ENCODE measurements at places on chromosomes 12 and 14. TPM values are rescaled to one million over a fixed set of nuclear protein-coding genes. Genes with fewer than 3 reads are reported as not detected.
A peak's percentile ranks its signal among the peaks of the same experiment; 100 is the strongest.

Gene RNASE4
- 8.5 TPM for total RNA-seq

Gene MYO1H
- not detected for total RNA-seq

Gene CYP46A1
- total RNA-seq = 0.52 TPM

Gene PTGDR
- not detected for total RNA-seq

Gene APOF
- total RNA-seq = not detected

Gene TEX52
- not detected for total RNA-seq

Gene KCNC2
- not detected for total RNA-seq

Gene FZD10
- total RNA-seq = not detected

DNA sequence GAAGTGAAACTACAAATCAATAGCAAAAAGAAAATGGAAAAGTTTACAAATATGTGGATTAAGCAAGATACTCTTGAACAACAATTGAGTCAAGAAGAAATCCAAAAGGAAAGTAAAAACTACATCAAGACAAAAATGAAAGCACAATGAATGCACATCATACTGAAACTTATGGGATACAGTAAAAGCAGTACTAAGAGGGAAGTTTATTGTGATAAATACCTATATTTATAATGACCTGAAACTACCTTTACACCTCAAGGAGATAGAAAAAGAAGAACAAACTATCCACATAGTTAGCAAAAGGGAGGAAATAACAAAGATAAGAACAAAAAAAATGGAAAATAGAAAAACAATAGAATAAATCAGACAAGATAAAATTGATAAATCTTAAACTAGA, 375.0 kb downstream of the TRHDE start:
- no peak for DNase-seq

DNA sequence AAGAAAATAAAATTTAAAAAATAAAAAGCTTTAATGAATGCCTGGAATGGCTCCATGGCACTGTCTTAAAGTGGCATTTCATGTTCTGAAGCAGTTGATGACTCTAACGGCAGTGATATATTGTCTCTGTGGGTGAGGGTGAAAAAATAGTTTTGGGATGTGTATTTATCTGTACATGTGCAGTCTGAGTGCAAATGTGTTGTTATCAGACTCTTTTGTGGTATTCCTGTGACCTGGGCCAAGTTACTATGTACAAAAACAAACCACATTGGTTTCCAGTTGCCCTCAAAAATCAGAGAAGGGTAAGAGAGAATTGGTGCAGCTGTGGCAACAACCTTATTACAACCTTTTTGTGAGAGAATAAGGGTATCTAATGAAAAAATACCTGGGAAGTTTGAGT, 81.7 kb upstream of the CCDC91 start:
- no peak for DNase-seq

DNA sequence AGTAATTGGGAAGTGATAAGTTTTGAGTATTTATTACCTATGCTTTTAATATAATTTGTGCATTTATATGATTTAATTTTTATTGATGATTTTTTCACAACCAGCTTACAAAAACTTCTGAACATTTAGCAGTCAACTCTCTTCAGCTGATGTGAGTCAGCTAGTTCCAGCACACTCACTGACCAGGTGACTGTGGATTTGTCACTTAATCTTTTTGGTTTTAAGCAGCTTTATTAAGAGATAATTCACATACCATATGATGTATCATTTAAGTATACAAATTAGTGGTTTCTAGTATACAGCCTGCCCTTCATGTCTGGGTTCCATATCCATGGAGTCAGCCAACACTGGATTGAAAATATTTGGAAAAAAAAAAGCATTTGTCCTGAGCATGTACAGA, 103.5 kb downstream of the SYNE2 start:
- DNase-seq = peak; percentile 19

- DNase-seq = no peak
These were observed 3.8 kb upstream of the ARHGDIB start for GRCh38 chr12:14965221-14965620.

DNA sequence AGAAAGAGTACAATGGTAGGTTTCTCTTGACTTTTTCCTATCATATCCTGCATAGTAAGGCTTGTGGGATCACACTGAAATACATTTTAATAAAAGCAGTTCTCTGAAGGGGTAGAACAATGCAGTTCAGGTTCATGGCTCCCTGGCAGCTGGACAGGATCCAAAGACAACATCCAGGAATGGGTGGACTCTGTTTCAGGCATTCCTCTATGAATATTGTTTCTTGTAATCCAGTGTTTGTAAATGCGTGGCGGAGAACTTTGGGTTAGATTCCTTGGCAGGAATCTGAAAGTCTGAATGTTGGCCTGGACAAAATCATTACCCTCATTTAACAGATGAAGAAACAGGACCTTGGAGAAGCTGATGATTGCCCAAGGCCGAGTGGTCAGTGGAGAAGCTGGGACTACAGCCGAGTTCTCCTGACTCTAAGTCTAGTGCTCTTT, 43.5 kb downstream of the SYNE2 start:
- peak; percentile 73 for DNase-seq

DNA sequence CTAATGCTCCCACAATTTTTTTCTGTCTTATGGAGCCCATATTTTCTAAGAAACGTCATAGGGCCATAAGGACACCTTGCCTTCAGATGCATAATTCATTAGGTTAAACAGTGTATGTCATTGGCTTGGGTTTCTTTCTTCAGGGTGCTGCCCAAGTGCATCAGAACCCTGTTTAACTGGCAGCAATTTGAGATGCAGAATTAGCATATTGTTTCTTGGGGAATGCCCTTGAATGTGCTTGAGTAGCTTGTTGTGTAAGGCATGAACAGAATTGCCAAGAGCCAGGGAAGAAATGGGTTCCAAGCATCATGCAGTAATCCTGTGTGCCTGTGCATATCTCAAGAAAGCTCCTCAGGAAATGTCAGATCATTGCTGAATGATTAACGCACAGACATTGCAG, 277.2 kb downstream of the SYT1 start:
- DNase-seq = no peak

DNA sequence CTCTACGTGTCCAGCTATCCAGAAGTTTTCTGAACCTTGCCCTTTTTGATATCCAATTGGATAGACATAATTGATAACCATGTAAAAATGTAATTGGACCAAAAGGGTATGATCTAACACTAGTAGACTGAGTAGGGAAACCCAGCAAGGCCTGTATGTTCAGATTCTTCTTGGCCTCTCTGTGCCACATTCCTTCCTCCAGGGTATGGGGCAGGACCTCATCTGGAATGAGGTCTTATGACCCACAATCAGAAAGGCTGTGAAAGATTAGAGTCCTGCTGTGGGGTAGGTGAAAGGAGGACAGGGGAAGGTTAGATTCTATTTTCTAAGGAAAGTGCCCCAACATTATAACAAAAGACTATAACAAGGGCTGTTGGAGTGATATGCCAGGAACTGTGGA, 51.3 kb upstream of the A2ML1 start:
- no peak for DNase-seq

DNA sequence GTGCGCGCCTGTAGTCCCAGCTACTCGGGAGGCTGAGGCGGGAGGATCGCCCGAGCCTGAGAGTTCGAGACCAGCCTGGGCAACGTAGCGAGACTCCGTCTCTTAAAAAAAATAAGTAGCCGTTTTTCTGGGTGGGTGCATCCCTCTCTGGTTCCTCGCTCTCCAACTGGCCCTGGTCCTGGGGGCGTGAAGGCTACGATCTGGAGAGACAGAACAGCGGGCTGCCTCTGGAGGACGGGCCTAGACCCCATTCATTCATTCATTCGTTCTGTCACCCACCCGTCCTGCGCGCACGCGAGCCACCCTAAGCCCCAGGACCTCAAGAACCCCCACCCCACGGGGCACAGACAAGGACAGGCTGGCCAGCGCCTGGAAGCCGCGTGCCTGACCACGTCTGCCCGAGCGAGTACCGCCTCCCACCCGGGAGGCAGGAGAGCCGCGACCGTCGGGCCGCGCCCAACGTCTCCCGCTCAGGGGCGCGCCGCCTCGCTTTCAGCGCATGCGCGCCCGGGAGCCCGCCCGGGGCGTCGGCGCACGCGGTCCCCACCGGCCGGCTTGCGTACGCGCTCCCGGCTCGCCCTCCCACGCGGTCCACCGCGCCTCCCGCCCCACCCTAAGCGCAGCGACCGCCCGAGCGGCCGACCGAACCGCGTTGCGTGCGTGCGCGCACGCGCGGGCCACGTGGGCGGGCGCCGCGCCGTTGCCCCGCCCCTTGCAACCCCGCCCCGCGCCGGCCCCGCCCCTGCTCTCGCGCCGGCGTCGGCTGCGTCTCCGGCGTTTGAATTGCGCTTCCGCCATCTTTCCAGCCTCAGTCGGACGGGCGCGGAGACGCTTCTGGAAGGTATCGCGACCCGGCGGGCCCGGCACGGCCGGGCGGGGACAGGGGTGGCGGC, at the start of gene RAN:
TSS of gene RAN (plus strand) at position 781 of the 893 bp plus-strand sequence. CDS start 528 bp downstream, outside the sequence.
- DNase-seq = peak; percentile 99

GRCh38 chr12:19128485-19128884, 1.0 kb upstream of the PLEKHA5 start:
- DNase-seq = no peak

- peak; percentile 71 for DNase-seq
These were observed 17.8 kb downstream of the PLCZ1 start for GRCh38 chr12:18719922-18720510.

GRCh38 chr14:70152081-70152480, 36.7 kb downstream of the SLC8A3 start:
- DNase-seq = no peak

- no peak for DNase-seq
These were observed 103.7 kb downstream of the SCARB1 start for GRCh38 chr12:124759841-124760503.

GRCh38 chr12:5434647-5435560, 3.0 kb downstream of the NTF3 start:
- no peak for DNase-seq

DNA sequence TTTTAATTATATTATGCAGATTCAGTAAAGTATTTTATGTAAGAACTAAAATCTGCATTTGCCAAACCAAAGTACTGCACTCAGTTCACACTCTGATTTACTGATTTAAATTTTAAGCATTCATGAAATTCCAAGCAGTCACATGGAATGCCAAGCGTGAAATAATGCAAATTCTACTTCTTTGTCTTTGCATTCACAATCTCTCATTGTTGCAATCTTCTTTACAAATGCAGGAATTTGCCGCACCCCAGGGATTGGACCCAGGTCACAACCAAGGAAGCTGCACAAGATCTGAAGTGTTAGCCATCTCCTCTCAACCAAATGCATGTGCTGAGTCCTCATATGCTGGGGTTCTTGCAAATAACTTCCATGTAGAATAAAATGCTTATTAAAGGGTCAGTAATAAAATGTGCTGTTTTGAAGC, 71.9 kb downstream of the TUNAR start:
- DNase-seq = no peak

- no peak for DNase-seq
These were observed at the start of gene PLD4 for GRCh38 chr14:104924421-104925213. TSS of gene PLD4 (plus strand) at chr14:104924879. CDS start at chr14:104927141, 2,262 bp downstream.

DNA sequence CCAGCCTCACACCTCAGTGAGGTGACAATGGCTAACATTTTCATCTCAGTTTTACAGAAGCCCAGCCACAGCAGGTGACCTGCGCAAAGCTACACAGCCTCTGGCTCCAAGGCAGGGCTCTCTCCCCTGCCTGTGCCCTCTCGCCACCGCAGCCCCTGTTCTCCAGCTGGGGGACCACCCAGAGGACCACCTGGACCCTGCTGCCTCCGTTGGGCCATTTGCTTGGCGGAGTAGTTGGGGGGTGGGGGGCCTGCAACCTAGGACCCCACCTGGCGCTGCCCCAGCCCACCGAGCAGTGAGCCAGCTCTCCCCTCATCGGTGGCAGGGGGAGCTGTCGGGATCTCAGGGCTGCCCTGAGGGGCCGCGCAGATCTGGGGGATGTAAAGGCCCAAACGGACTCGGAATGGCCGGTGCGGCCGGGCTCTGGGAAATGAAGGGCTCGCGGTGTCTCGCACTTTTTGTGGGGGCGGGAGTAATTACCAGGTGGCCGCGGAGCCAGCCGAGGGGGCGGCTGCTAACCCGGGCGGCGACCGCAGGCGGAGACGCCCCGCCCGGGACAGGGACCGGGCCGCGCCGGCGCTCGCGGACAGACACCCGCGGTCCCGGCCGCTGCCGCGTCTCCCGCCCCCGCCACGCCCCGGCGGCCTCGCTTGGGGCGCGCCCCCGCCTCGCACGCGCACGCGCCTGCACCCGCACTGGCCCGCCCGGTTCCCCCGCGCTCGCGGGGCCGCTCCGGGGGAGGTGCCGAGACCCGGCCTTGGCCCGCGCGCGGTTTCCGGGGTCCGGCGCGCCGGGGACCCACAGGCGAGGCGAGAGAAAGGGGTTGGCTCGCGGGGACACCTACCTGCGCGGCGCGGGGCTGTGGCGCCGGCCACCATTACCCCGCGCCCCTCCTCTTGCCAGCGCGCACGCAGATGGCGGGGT, 8.6 kb upstream of the GPR68 start:
- peak; percentile 33 for DNase-seq

DNA sequence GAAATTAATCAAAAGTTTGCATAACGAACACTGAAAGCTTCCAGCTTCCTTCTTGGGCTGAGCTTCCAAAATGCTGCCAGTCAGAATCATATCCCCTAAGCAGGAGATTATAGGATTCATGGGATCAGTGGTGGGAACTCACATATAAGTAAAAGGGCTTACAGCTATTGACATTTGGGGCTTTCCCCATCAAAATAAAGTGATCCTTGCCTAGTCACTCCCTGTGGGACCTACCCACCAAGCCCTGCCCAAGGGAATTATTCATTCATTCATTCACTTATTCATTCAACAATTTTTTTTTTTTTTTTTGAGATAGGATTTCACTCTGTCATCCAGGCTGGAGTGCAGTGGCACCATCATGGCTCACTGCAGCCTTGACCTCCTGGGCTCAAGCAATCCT, 47.5 kb upstream of the NR1H4 start:
- DNase-seq = no peak

DNA sequence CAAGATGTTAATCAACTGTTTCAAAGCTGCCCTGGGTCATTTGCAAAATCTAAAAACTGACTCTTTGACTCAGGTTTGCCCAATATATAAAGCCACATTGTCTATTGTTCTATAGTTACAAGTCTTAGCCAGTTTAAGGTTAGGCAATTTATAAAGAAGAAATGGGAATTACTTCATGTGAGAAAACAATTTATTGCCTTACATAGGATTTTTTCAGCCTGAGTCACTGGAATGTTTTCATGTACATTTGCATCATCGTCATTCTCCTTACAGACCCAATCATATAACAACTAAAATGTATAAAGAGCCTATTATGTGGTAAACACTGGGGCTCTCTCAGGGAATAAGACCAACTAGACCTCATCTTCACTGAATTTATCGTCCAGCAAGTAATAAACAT, 100.3 kb upstream of the PLEKHG7 start:
- DNase-seq = peak; percentile 90

DNA sequence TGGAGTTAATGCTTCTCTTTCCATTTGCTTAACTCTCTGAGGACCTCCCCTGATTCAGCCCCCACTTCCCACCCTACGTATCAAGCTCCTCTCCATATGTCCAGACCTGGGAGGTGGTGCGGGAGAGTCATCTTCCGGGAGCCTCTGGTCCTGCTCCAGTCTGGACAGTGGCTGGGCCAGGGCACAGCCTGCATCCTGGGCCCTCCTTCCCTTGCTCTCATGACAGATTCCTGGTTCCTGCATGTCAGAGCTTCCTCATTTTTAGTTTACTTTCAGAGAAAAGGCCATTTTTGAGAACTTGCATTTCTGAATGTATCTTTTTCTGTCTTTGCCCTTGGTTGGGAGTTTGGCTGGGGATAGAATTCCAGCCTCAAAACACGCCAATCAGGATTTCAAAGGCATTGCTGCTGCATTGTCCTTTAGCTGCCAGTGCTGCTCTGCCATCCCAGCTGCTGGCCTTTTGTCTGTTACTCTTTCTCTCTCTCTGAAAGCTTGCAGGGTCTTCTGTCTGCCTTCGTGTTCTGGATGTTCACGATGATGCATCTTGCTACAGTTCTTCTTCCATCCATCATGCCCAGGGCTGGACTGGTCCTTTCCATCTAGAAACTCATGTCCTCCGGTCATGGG, 54.7 kb downstream of the SLC6A12 start:
- DNase-seq = no peak
